ENCODE measurements at places on chromosomes 2 and 18. TPM values are rescaled to one million over a fixed set of nuclear protein-coding genes. Genes with fewer than 3 reads are reported as not detected.

Gene TTC21B
- total RNA-seq, result 47.9 TPM

Gene GATA6
- total RNA-seq, result 111 TPM

Gene LYG1
- total RNA-seq, result 2.8 TPM

Gene TMEM163
- total RNA-seq, result 1.7 TPM

Gene POMC
- total RNA-seq, result not detected

Gene DSC2
- 9.9 TPM for total RNA-seq

Gene CHST10
- total RNA-seq, result 3.3 TPM

Gene PRKAG3
- total RNA-seq, result not detected

Gene BBS5
- 8.3 TPM for total RNA-seq

Gene MTERF4
- 46.2 TPM for total RNA-seq

Gene ABCG5
- 9.3 TPM for total RNA-seq

Gene IL1R1
- 157 TPM for total RNA-seq

Gene SLC4A5
- 14.9 TPM for total RNA-seq

Gene SPP2
- total RNA-seq, result not detected

Gene TMEM200C
- total RNA-seq, result 0.19 TPM

Gene RTP5
- 0.54 TPM for total RNA-seq

Gene NEU2
- total RNA-seq, result not detected

Gene CHAC2
- 2.9 TPM for total RNA-seq

Gene SCTR
- not detected for total RNA-seq

Gene ADAM23
- 2.5 TPM for total RNA-seq

Gene RAB1A
- 118 TPM for total RNA-seq

Gene GREB1L
- total RNA-seq, result 2.7 TPM

Gene TNFAIP6
- not detected for total RNA-seq

Gene BMP10
- total RNA-seq, result not detected

Gene RABL2A
- 26.5 TPM for total RNA-seq

Gene RAD51AP2
- total RNA-seq, result not detected

Gene ACOXL
- total RNA-seq, result not detected

Gene PIEZO2
- 5.0 TPM for total RNA-seq

Gene SLC9A2
- 19.8 TPM for total RNA-seq

Gene CYP27C1
- total RNA-seq, result not detected

Gene IL1RN
- not detected for total RNA-seq

Gene SLC25A12
- 14.1 TPM for total RNA-seq

Gene TTN
- total RNA-seq, result 11.0 TPM

Gene MLPH
- 195 TPM for total RNA-seq

Gene PSMA8
- total RNA-seq, result not detected

Gene NCKAP5
- total RNA-seq, result 28.5 TPM

Gene C2orf66
- 1.1 TPM for total RNA-seq

Gene ATP8B1
- total RNA-seq, result 99.9 TPM

Gene DCDC2C
- not detected for total RNA-seq

Gene SGPP2
- 48.8 TPM for total RNA-seq

Gene NDUFB3
- 58.6 TPM for total RNA-seq

Gene NEURL3
- 20.2 TPM for total RNA-seq

Gene HS6ST1
- total RNA-seq, result 31.8 TPM

Gene CXCR1
- not detected for total RNA-seq

Gene POTEI
- not detected for total RNA-seq

Gene TMSB10
- 4,888 TPM for total RNA-seq

Gene CRYGC
- not detected for total RNA-seq

Gene CRYGD
- total RNA-seq, result not detected

Gene LIPG
- 26.0 TPM for total RNA-seq

Gene ERBB4
- total RNA-seq, result 0.67 TPM

Gene TLX2
- 1.7 TPM for total RNA-seq

Gene TMEM17
- not detected for total RNA-seq

Gene EGR4
- total RNA-seq, result not detected

Gene PPP1R7
- total RNA-seq, result 28.6 TPM

Gene CCDC74B
- total RNA-seq, result not detected

Gene ZNF512
- total RNA-seq, result 115 TPM
